Activated CD4-positive, alpha-beta T cell treated with anti-CD3 and anti-CD28 coated beads, Interleukin-2, amount 10 ng/mL, durations not matched to agents 24 days and 14 days (primary cell): ENCODE measurements at places on chromosomes 6 and 20. TPM values are rescaled to one million over a fixed set of nuclear protein-coding genes. Genes with fewer than 3 reads are reported as not detected.

Gene ZKSCAN3
- 2.7 and 2.9 TPM in 2 replicates for total RNA-seq

Gene SEMG1
- not detected in 2 replicates for total RNA-seq

Gene ASCC3
- total RNA-seq, result 65.6 and 68.9 TPM in 2 replicates

Gene RBM24
- total RNA-seq, result not detected in 2 replicates

Gene BPIFB2
- not detected in 2 replicates for total RNA-seq

Gene WFDC10B
- total RNA-seq, result not detected in 2 replicates

Gene CDKAL1
- 28.5 and 29.1 TPM in 2 replicates for total RNA-seq

Gene ASF1A
- total RNA-seq, result 43.2 and 43.3 TPM in 2 replicates

Gene CTAGE9
- not detected in 2 replicates for total RNA-seq

Gene NR2E1
- not detected in 2 replicates for total RNA-seq

Gene CST5
- total RNA-seq, result not detected in 2 replicates

Gene MOG
- not detected in 2 replicates for total RNA-seq

Gene CLPSL2
- not detected in 2 replicates for total RNA-seq

Gene BANF2
- total RNA-seq, result not detected in 2 replicates

Gene RHAG
- total RNA-seq, result not detected in 2 replicates

Gene CFB
- 0.17 TPM in 1 of 2 replicates, not detected in the other for total RNA-seq

Gene FYN
- total RNA-seq, result 331 and 341 TPM in 2 replicates

Gene CST4
- total RNA-seq, result not detected in 2 replicates

Gene RCAN2
- total RNA-seq, result 0.07 and 0.21 TPM in 2 replicates

Gene DOK5
- 37.1 and 38.4 TPM in 2 replicates for total RNA-seq

Gene CLDN20
- total RNA-seq, result 0.21 TPM in 1 of 2 replicates, not detected in the other

Gene SLC17A2
- total RNA-seq, result 0.14 TPM in 1 of 2 replicates, not detected in the other

Gene COL9A3
- total RNA-seq, result 0.47 TPM in 1 of 2 replicates, not detected in the other

Gene C6orf163
- total RNA-seq, result 1.3 and 1.9 TPM in 2 replicates

Gene BIRC7
- total RNA-seq, result not detected in 2 replicates

Gene FABP7
- not detected in 2 replicates for total RNA-seq

Gene ITPA
- 102 and 103 TPM in 2 replicates for total RNA-seq

Gene CLVS2
- total RNA-seq, result not detected in 2 replicates

Gene ZNF311
- 0.86 and 0.97 TPM in 2 replicates for total RNA-seq

Gene SPEF1
- not detected in 2 replicates for total RNA-seq

Gene MOCS1
- 0.69 and 0.96 TPM in 2 replicates for total RNA-seq

Gene MAS1
- total RNA-seq, result not detected in 2 replicates
